ENCODE measurements at places on chromosomes 11 and 22.
A peak's percentile ranks its signal among the peaks of the same experiment; 100 is the strongest.

GRCh38 chr22:30201945-30202344, 44.6 kb downstream of the LIF start:
- DNase-seq, result no peak

GRCh38 chr11:57800444-57801182, 39.0 kb downstream of the CTNND1 start:
- no peak for DNase-seq

DNA sequence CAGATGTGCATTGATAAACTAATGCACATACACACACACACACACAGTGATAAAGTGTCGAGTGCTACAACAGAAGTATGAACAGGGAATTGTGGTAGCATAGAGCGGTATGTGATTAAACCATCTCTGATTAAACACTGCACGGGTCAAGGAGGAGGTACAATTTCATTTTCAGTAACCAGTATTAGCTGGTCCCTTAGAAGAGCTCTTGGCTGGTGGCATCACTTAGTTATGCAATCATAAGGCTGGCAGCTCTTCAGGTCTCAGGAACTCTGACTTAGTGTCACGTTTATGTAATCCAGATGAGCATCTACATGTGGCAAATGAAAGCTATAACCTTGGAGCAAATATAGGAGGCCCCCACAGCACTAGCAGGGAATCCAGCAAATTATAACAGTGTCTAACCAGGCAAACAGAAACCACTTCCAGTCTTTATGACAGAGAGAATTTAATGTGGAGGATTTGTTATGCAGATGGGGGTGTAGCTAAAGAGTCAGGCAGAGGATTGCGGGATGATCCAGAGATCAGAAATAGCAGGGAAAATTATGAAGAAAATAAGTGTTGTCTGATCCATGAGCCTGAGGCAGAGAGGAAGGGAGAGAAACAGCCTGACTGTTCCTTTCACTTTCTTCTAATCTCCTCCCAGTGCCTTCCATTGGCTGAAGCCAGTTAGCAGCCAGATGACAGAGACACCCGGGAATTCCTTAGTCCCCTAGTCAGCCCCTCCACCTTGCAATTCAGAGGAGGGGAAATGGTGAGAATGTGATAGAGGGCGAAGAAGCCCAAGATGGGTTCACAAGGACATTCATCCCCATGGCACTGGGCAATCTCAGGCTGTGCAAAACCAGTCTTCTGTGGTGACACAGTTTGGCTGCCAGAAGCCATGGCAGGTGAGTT, 533.1 kb upstream of the TENM4 start:
- DNase-seq, result no peak

DNA sequence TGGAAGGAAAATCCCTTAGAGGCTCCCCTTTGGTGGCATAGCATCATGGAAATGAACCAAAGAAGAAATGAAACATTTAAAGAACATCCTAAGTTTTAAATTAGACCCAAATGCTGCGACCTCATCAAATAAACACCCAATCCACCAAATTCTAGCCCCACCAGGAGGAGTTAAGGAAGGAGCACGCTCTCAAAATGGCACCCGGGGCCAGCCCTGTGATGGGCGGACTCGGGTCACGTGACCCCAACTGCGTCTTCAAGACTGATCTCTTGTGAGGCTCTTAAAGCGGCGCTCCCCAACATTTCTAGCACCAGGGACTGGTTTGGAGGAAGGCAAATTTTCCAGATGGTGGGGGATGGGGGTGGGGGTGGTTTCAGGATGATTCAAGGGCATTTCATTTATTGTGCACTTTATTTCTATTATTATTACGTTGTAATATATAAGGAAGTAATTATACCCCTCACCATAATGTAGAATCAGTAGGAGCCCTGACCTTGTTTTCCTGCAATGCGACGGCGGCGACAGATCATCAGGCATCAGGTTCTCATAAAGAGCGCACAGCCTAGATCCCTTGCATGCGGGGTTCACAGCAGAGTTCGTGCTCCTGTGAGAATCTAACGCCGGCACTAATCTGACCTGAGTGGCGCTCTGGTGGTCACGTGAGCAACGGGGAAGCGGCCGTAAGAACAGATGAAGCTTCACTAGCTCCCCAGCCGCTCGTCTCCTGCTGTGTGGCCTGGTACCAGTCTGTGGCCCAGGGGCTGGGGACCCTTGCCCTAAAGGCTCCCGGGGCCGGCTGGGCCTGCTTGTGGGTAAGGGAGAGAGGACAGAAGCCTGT, 90.6 kb upstream of the SLC22A12 start:
- no peak for DNase-seq

GRCh38 chr11:70303070-70303469, 32.6 kb downstream of the PPFIA1 start:
- DNase-seq, result no peak

DNA sequence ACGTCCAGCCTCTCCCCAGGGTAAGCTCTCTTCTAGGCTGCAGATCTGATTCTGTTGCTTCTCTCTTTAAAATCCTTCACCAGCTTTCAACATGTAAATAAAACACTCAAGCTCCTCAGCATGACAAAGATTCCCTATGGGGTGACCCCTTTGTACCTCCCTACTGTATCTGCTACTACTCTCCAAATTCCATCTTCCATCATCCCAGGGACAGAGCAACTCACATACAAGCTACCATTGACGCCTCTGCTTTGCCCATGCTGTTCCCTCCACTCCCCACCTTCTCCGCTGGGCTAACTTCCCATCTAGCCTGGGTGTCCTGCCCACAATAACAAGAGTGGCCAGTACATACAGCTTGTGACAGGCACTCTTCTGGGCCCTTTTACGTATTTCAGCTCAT, 207.5 kb upstream of the ZBED5 start:
- no peak for DNase-seq

DNA sequence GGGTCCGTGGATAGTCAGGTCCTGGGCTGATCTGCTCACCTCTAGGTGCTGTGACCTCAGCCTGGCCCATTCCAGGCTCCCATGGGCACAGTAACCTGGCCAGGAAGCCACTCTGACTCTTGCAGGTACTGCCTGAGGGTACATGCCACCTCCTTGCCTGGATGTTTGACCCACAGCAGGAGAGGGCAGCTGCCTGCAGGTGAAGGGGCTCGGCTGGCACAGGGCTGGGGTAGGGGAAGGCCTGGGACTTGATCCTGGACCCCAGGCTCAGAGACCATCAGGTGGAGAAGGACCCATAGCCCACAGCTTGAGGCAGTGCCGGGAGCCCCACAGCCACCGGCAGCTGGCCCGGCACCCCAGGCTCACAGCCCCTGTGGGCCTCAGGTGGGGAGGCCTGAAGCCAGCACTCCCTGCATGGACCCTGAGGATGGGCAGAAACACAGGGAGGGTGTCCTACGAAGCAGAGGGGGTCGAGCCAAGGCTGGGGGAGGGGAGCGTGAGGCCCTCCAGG, 2.7 kb downstream of the LRRC56 start:
- DNase-seq, result no peak

DNA sequence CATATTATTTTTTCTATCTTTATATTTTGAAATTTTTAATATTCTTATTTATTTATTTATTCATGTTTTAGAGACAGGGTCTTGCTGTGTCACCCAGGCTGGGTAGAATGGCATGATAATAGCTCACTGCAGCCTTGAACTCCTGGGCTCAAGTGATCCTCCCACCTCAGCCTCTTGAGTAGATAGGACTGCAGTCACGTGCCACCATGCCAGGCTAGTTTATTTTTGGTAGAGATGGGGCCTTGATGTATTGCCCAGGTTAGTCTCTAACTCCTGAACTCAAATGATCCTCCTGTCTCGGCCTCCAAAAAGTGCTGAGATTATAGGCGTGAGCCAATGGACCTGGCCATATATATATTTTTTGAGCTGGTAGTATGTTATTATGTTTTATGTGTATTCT, 2.4 kb upstream of the SPDYC start:
- DNase-seq, result no peak

DNA sequence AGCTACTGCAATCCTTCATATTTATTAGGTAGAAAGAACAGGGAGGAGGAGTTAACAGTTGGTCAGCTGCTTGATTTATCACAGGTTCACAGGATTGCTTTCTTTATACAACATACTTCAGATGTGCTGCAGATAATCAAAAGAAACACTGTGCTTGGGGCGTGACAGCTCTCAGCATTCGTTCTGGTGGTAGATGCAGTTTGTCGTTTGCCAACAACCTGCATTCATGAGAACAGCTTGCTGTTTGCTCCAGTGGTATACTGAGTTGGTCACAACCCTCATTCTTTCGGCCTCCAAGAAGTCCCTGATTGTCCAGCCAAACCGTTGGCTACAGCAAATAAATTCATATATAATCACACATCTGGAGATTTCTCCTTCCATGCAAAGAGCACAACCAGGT, 120.5 kb downstream of the ZNF280B start:
- DNase-seq, result no peak

GRCh38 chr11:129853518-129854231, 38.0 kb downstream of the TMEM45B start:
- DNase-seq, result peak; percentile 25

DNA sequence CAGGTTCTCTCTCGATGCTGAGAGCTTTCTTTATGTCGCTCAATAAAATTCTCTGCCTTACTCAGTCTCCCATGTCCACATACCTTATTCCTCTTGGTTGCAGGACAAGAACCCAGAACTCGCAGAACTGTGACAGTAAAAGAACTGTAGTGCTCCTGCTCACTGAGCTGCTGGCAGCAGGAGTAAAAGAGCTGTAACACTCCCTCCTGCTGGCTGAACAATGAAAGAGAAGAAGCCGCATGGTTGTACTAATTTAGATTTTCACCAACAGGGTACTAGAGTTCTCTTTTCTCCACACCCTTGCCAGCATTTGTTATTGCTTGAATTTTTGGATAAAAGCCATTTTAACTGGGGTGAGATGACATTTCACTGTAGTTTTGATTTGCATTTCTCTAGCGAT, 433.2 kb downstream of the GUCY1A2 start:
- no peak for DNase-seq

- DNase-seq, result no peak
These were observed 189.9 kb downstream of the ARHGAP42 start for GRCh38 chr11:100876815-100877520.

DNA sequence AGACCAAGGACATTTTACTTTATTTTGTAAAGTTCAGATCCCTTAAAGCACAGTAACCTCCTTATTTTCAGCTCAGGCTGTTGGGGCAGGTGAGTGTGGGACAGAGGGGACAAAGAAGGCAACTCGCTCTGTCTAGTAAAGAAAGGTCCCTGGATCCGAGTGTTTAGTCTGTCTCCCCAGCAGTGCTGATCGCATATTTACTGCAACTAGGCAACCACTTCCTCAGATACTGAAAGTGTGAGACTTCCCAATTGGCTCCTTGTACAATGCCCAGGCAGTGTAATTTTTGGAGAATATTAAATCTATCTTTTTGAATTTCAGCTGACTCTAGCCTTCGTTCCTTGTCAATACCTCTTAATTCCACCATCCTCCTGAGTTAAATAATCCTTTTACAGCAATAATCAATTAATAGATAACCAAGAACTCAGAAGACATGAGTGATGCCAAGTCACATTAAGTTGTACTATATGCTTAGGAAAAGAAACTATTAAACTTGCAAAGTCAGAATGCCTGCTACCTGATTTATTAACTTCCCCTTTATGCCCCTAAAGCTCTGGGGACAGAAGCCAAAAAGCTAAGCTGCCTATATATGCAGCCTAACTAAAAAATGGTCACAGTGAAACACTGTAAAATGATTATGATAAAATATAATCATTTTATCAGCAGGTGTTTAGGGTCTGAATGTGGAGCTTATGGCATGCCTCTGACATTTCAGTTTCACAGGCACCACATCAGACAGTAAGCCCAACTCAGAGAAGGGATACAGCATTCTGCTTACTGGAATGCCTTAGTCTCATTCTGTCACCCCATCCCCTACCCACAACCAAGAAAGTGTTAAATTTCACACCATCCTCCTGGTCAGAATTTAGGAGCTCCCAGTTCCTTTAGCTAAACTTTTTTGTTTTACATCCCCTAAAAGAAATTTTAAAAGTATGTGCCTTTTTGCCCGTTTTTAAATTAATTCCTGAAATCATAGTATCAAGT, 138.7 kb downstream of the TRIM44 start:
- DNase-seq, result no peak

GRCh38 chr22:23548501-23549197, 31.4 kb downstream of the IGLL1 start:
- no peak for DNase-seq

Data from stimulated activated CD4-positive, alpha-beta T cell treated with anti-CD3 and anti-CD28 coated beads, Interleukin-12 subunit alpha, Interleukin-12 subunit beta, amount 100 ng/mL, for 4 hours (primary cell).